ENCODE measurements at places on chromosomes 12 and 14.

DNA sequence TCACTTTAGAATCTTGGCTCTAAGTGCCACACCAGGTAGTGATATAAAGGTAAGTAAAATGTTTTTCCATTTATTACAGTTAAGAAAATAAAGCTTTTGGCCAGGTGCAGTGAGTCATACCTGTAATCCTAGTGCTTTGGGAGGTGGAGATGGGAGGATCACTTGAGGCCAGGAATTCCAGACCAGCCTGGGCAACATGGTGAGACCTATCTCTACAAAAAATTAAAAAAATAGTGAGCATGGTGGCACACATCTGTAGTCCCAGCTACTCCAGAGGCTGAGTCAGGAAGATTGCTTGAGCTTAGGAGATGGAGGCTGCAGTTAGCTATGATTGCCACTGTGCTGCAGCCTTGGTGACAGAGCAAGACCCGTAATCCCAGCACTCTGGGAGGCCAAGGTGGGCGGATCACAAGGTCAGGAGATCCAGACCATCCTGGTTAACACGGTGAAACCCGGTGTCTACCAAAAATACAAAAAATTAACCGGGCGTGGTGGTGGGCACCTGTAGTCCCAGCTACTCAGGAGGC is 5.0 kb downstream of the FANCM start:
- H3K4me1 ChIP-seq = peaks cover 20% of the 10 kb centered on the region
- H3K27ac ChIP-seq = no peak overlapping the region
- no peak overlapping the region for H3K4me3 ChIP-seq
- DNase-seq = no peak

- no peak for DNase-seq
- H3K4me1 ChIP-seq = peaks cover 7% of the 10 kb centered on the region
- H3K4me3 ChIP-seq = no peak overlapping the region
- peaks cover 6% of the 10 kb centered on the region for H3K27me3 ChIP-seq
- no peak overlapping the region for H3K27ac ChIP-seq
Measured at GRCh38 chr12:44881197-44881596, 5.1 kb upstream of the NELL2 start.

DNA sequence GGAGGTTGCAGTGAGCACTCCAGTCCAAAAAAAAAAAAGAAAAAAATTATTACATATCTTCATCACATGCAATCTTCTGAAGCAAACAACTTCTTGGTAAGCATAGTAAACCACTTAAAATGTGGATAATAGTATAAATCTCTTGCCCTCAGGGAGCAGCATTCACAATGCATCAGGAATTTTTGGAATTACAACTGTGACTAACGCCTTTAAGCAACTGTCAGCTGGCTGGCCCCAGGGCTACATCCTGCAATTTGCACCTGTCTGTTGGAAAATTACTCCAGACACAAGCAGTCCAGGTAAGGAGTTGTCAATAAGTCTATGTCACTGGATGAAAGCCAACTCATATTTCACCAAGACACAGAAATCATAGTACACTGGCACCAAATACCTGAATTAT is 5.5 kb upstream of the SLC7A7 start:
- no peaks in the 10 kb centered on the region for H3K27me3 ChIP-seq
- peaks cover 7% of the 10 kb centered on the region for H3K4me1 ChIP-seq
- no peak overlapping the region for H3K27ac ChIP-seq
- DNase-seq = no peak

- peak overlapping the region; percentile 66 for H3K4me3 ChIP-seq
- no peaks in the 10 kb centered on the region for H3K36me3 ChIP-seq
- DNase-seq = no peak
- H3K27me3 ChIP-seq = no peaks in the 10 kb centered on the region
Measured at GRCh38 chr12:100141998-100142850, 450 bp downstream of the BLTP3B start.

GRCh38 chr12:39071611-39072010 is 166.2 kb upstream of the CPNE8 start:
- H3K27me3 ChIP-seq = no peaks in the 10 kb centered on the region
- H3K4me3 ChIP-seq = no peak overlapping the region
- no peak overlapping the region for H3K27ac ChIP-seq
- DNase-seq = no peak
- H3K36me3 ChIP-seq = no peaks in the 10 kb centered on the region

GRCh38 chr12:8996682-8997405 is 7.5 kb downstream of the KLRG1 start:
- DNase-seq = peak; percentile 24
- H3K4me3 ChIP-seq = no peak overlapping the region
- peak overlapping the region; percentile 27 for H3K27ac ChIP-seq

DNA sequence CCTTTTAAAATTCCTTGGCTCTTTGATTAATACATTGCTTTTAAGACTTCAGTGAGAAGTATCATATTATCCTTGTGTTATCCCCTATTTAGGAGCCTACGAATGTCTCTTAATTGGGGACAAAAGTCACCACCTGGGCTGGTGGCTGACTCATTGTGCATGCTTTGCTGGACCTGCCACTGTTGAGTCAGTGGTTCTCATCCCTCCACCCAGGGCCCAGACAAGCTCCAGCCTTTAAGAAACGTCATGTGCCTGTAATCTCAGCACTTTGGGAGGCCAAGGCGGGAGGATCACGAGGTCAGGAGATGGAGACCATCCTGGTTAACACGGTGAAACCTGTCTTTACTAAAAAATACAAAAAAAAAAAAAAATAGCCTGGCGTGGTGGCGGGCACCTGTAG is 57.9 kb downstream of the OTX2 start:
- no peaks in the 10 kb centered on the region for H3K36me3 ChIP-seq
- DNase-seq = no peak
- H3K27ac ChIP-seq = no peak overlapping the region
- H3K27me3 ChIP-seq = no peaks in the 10 kb centered on the region
- no peaks in the 10 kb centered on the region for H3K4me1 ChIP-seq

- no peak overlapping the region for H3K27ac ChIP-seq
- no peaks in the 10 kb centered on the region for H3K36me3 ChIP-seq
- H3K27me3 ChIP-seq = no peaks in the 10 kb centered on the region
- DNase-seq = no peak
- H3K4me1 ChIP-seq = no peaks in the 10 kb centered on the region
- no peak overlapping the region for H3K4me3 ChIP-seq
Measured at GRCh38 chr14:70000601-70001000, 121.4 kb downstream of the SMOC1 start.

DNA sequence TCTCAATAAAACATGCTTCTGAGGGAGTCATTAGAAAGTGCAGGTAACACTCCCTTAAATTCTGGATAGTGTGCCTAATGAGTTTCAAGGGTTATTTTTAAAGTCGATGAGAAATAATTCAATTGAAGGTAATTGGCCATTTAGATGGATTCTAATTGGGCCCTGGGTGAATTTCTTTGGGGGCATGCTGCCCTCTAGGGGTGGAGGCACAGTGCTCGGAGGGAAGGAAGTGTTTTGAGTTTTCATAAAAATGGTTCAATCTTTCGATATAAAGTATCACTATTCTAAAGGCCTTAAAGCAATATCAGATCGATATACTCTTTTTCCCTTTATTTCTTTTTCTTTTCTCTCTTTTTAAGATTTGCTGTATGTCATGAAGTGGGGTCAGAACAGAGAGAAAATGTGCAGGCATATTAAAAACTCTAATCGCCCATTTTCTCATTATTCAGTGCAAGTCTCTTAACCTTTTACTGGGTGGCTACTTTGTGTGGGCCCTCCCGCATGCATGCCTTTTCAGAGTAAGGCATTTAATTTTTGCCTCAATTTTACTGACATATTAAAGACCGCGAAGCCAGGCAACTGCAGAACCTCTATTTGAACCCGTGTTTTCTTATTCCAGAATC is 25.5 kb downstream of the NKX2-8 start:
- H3K27ac ChIP-seq = no peak overlapping the region
- no peak for DNase-seq
- no peaks in the 10 kb centered on the region for H3K4me1 ChIP-seq
- H3K27me3 ChIP-seq = no peaks in the 10 kb centered on the region
- H3K4me3 ChIP-seq = no peak overlapping the region

GRCh38 chr14:23439107-23439835 is 3.8 kb upstream of the MYH7 start:
- H3K4me3 ChIP-seq = no peak overlapping the region
- no peaks in the 10 kb centered on the region for H3K4me1 ChIP-seq
- H3K27me3 ChIP-seq = no peaks in the 10 kb centered on the region
- no peak overlapping the region for H3K27ac ChIP-seq
- no peaks in the 10 kb centered on the region for H3K36me3 ChIP-seq
- no peak for DNase-seq

- H3K36me3 ChIP-seq = no peaks in the 10 kb centered on the region
- no peak overlapping the region for H3K4me3 ChIP-seq
- no peak overlapping the region for H3K27ac ChIP-seq
- H3K4me1 ChIP-seq = no peaks in the 10 kb centered on the region
- no peaks in the 10 kb centered on the region for H3K27me3 ChIP-seq
- DNase-seq = no peak
Measured at GRCh38 chr12:106519607-106520021, 63.2 kb upstream of the RFX4 start.

DNA sequence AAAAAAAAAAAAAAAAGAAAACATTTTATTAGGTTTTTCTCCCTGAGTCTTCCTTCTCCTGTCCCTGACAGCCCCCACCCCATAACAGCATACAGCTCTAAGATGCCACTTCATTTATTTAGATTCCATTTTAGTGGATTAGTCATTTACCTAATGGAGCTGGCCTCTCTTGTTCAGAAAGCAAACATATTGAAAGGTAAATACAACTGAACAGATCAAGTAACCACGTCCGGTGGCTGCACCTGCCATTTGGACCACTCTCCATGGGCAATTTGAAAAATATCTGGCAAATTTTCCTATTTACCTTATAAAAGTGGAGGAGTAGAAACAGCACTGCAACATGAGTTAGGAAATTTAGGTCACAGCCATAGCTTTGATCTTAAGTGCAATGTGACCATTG is 254.6 kb downstream of the C12orf42 start:
- no peaks in the 10 kb centered on the region for H3K36me3 ChIP-seq
- no peaks in the 10 kb centered on the region for H3K4me1 ChIP-seq
- no peak overlapping the region for H3K4me3 ChIP-seq
- no peak for DNase-seq

DNA sequence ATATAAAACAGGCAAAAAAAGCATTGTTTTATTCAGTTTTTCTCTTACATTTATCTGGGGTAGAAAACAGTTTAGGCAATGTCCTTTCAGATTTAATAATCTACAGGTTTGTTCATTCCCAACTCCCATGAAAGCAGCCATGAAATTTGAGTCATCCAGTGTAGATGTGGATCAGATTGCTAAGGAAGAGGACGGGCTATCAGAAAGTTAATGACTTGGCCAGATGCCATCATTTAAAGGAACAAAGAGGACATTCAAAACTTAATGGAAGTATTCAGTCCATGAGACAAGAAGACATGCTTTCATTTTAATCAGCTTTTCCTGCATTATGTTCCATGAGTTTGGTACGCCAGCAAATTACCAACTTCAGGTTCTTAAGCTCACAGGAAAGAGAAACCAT is 31.1 kb upstream of the POC1B start:
- H3K27ac ChIP-seq = no peak overlapping the region
- no peak for DNase-seq
- no peaks in the 10 kb centered on the region for H3K27me3 ChIP-seq
- no peaks in the 10 kb centered on the region for H3K36me3 ChIP-seq
- H3K4me3 ChIP-seq = no peak overlapping the region

DNA sequence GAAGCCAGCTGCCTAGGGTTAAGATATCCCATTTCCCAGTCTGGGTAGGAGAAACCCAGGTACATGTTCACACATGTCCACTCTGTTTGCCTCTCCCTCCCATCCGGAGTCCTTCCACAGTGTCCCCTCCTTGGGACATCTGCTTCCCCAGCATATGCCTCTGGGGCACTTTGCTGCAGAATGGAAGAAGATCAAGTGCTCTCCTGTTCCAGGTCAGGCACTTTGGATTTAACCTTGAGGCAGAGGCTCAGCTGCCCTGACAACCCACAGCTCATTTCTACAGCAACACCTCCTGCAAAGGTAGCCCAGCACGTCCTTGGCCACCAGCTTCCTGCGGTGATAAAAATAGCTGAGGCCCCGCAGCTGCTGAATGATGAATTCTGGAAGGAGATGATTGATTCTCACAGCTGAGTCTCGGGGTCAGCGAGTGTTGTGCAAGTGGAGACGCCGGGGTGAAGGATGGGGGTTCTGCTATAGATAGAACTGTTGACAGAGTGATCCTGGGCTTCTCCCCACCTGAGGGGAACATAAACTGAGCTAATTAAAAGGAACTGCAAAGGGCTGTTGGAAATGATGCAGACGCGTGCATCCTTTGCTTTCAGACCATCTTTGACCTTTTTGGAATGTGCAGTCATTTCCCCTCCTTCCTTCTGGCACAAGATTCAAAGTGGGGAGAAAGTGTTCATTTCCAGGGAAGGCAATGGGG is 145.0 kb downstream of the SLC38A6 start:
- H3K4me3 ChIP-seq = no peak overlapping the region
- no peaks in the 10 kb centered on the region for H3K36me3 ChIP-seq
- no peak for DNase-seq
- peaks cover 2% of the 10 kb centered on the region for H3K4me1 ChIP-seq
- H3K27ac ChIP-seq = no peak overlapping the region

DNA sequence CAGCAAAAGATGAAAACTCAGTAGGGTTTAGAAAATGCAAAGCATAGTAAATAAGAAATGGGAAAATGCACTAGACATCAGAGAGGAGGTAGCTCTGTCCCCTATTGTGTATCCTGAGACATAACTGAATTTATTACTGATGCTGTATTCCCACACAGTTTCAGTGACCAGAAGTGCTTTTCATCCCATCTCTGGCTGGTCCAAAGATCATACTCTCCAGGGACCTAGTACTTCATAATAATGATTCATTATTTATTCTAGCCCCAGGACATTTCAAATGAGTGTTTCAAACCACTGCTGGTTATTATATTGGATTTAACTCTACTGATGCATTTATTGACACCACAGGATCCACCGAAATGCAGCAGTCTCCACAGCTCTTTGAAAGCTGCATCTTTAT is 163.3 kb downstream of the PAWR start:
- H3K4me3 ChIP-seq = no peak overlapping the region
- H3K36me3 ChIP-seq = no peaks in the 10 kb centered on the region
- H3K4me1 ChIP-seq = no peaks in the 10 kb centered on the region
- H3K27ac ChIP-seq = no peak overlapping the region
- DNase-seq = no peak
- no peaks in the 10 kb centered on the region for H3K27me3 ChIP-seq

DNA sequence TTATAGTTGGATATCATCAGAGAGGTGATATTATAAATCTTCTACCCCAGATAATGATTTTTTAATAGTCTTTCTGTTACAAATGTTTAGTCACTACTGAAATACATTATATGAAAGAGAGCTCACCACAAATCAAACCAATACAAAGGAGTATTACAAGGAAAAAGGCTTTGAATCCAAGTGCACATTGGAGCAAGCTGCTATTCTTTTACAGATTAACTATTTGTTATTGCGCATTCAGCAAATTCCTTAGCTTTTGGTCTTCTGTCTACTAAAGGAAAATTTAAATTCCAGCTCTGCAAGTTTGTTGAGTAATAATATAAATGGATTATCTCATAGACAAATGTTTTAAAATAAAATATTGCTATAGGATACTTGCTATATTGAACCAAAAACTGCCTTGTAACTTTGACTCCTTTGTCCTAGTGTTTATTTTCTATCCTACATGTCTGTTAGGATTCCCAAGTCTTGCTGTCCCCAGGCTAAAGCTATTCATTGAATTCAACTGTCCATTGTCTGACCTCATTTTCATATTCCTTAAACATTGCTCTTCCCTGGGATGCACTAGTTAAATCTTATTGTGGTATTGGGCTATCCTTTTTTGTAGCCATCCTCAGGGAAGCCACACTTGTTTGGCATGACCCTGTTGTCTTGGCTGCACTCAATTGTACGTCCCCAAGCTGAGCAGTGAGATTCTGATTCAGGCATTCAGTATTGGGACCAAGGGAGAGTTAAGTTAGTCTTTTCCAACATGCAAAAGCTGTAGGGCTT is 41.5 kb downstream of the PDE3A start:
- no peak overlapping the region for H3K4me3 ChIP-seq
- no peak for DNase-seq
- no peaks in the 10 kb centered on the region for H3K36me3 ChIP-seq
- H3K4me1 ChIP-seq = no peaks in the 10 kb centered on the region
- H3K27me3 ChIP-seq = no peaks in the 10 kb centered on the region
- H3K27ac ChIP-seq = no peak overlapping the region
